Transverse colon (tissue), 4 donors: ENCODE measurements at places on chromosomes 1 and 21. TPM values are rescaled to one million over a fixed set of nuclear protein-coding genes. Genes with fewer than 3 reads are reported as not detected.

DNA sequence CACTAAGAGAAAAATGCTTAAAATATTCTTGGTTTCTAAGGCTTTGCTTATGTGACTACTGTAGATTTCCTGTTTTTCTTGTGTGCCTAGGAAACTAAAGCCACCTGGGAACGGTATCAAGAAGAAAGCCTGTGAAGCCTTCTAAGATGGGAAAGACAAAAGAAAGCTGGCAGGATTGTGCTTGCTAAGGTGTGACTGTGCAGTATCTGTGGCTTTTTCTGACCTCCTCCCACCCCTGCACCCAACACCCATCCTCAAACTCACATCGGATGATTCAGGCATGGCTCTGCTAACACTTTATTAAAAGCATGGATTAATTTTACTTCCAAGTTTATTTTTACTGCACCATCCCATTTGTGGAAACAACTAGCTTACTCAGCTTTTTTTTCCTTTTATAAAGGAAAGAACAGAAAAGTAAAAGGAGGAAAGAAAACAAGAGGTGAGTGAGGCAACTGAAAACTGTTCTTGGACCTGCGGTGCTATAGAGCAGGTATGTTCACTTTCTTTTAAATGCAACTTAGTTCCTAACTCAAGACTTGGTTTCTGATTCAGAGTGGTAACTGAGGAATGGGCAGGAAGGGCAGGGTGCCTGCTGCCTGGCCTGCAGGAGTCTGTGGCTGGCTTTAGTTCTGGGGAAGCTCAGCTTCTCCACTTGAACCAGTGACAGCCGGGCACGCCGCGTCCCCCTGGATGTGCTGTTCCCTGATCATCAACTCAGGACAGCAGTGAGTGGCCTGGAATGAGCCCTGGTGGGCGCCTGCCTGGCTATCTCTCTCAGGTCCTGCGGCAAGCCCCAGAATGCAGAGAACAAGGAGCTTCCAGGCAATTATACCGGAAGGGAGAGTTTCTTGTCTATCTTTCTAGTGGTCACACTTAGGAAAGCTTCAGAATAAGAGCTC is at the start of gene GBP6:
Gene GBP6 (plus strand): TSS at position 422 of the 899 bp plus-strand sequence. CDS start 4,493 bp downstream, outside the sequence.
- DNase-seq, result no peak

The ZNF593OS gene
- not detected for total RNA-seq

GRCh38 chr1:89698020-89698560 is 65.2 kb downstream of the LRRC8C start:
- no peak for DNase-seq

DNA sequence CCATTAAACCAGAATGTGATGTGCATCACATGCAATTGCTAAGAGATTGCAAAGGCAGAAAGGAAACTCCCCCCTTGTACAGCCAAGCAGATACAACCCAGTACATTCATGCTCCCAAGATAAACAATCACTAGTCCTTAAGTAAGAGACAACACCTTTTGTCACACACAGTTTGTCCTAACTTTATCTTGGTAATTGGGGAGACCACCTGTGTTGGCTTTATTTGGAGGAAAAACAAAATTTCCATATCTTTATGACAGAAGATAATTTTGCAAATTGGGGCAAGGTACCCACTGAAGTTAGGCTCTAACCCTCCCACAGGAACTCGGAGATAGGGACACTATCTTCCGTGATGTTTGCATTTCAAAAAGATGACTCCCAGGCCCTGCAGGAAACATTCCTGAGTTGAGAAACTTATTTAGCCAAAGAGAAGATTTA is 175.0 kb upstream of the TNR start:
- no peak for DNase-seq

GRCh38 chr1:112700290-112701226 is 6.4 kb downstream of the RHOC start:
- DNase-seq, result peak; percentile 95

GRCh38 chr1:159826441-159827101 is at the start of gene SLAMF8:
Gene SLAMF8 (plus strand): TSS chr1:159826873. CDS start chr1:159826899, 26 bp downstream.
- DNase-seq, result peak; percentile 61

DNA sequence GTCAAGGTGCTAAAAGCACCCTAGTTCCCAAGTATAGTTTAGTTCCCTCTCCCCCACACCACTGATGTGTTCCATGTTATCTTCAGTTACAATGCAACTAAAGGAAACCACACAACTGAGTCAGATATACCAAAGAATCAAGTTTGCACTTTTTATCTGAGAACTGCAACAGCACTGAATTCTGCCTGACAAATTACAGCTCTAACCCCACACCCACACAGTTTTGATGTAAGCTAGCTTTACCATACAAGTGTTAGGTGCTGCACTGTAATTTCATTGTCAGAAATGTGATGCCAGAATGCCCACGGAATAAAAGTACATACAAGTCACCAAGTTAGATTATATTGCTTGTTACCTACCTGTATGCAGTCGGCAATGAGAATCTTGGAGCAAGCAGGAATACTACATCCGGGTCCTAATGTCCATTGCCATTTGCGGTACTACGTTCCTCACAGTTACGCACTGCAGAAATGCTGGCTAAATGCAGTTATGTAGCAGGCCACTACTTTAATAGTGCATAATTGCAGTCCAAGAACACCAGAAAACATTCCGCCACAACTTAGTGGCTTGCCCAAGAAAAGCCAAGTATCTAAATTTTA is 12.1 kb downstream of the SFPQ start:
- no peak for DNase-seq

DNA sequence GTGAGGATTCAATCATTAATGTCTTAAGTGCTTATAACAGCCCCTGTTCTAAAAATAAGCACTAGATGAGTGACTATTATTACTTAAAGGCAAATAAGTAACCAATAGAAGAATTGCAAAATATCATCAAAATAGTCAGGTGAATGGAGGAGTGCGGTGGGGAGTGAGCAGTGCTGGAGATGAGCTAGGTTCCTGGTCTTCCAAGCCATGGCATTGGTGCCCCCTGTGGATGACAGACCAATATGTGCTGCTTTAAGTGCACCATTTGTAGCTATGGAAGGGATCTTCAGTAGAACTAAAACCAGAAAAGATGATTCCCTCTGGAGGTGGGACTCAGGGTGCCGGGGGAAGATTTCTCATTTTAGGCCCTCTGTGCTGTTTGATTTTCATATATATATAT is 46.1 kb upstream of the SLC30A1 start:
- peak; percentile 49 for DNase-seq

- DNase-seq, result no peak
These were observed 62.8 kb upstream of the ARHGEF16 start for GRCh38 chr1:3391711-3392110.

The PAPPA2 gene
- total RNA-seq, result 2.2 TPM

The TMEM201 gene
- total RNA-seq, result 6.2 TPM

The IGSF5 gene
- total RNA-seq, result not detected

DNA sequence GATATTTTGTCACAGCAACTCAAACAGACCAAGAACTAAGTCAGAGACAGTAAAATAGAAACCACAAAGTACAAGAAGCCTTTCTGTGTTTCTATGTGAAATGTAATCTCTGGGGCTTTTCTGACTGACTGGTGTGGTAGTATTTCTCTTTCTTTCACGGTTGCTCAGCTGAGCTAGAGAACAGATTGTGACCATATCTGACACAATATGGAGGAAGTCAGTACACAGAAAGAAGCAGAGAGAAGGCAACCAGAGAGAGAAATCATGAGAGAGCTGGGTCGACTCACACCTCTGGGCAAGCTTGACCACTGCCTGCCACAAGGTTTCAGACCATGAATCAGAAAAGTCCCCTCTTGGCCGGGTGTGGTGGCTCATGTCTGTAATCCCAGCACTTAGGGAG is 208.9 kb upstream of the GREM2 start:
- DNase-seq, result no peak

The VCAM1 gene
- 8.4 TPM for total RNA-seq

The ENTREP3 gene
- 9.0 TPM for total RNA-seq

The EDARADD gene
- total RNA-seq, result 0.27 TPM

The LCE2A gene
- not detected for total RNA-seq
